Epithelial cell of prostate (primary cell): ENCODE measurements at places on chromosomes 12 and 14.
A peak's percentile ranks its signal among the peaks of the same experiment; 100 is the strongest.

GRCh38 chr12:14452865-14453264 lies 87.4 kb downstream of the ATF7IP start:
- DNase-seq = no peak

- no peak for DNase-seq
Observed at GRCh38 chr14:98622208-98623051, 649.6 kb downstream of the BCL11B start.

DNA sequence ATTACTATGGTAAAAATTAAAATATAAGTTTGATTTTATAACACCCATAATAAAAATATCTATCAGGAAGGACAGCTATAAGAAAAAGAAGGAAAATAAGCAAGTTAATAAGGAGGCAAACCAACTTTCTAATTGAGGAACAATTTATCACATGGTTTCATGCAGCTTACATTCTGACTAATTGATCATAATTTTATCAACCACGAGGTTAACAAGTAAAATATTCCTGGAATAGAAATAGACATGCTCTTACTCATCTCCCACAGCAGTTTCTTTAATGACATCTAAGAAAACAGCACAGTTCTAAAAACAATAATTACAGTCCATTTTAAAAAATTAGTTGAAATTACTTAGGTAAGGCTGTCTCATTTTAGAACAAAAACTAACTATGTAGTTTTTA lies 130.8 kb upstream of the KRR1 start:
- DNase-seq = no peak

DNA sequence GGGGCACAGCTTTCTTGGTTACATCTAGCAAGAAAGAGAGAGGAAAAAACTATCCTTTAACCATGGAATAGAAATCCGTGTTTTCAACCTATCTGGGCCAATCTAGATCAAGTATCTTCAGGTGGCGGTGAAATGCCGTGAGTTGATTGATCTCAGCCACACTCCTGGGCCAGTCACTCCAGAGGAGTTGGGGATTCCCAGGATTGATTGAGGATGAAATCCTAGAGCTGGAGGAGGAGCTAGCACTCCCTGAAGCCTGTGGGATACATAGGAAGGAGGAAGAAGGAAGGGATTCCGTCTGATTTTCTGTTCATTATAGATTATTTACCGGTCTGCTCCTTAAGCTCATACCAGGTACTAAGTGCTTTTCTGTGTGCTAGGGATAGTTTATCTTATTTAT lies 106.3 kb upstream of the ARID2 start:
- DNase-seq = no peak

- no peak for DNase-seq
Observed at GRCh38 chr12:93133361-93133760, 204.3 kb upstream of the EEA1 start.

- no peak for DNase-seq
Observed at GRCh38 chr14:31154956-31155355, 52.6 kb downstream of the HECTD1 start.

DNA sequence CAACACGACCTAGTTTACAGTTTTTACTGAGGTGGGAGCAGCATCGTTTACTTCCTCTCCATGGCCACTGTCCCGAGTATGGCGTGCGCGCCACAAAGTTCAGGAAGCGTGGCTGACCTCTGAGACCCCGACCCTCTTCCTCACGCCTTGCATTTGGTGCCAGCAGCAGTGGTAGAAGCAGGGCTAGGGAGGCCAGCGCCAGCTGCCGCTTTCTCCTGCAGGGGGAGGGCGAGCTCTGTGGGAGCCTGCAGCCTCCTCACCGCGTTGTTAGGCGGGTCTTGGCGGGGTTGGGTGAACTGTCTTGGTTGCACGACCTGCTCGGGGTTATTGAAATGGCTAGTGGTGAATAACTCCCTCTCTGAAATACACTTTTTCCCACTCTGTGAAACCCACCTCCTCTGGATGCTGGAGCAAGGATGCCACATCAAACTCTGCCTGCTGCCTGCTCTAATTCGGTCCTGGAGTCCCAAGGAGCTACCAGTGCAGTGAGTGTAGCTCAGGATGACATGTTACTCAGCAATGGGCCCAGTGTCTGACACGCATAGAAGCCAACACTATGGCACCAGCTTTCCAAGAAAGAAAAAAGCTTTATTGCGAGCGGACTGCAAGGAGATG lies 22.3 kb upstream of the TDRD9 start:
- no peak for DNase-seq

- no peak for DNase-seq
Observed at GRCh38 chr14:103192246-103192840, 69.1 kb downstream of the TNFAIP2 start.

DNA sequence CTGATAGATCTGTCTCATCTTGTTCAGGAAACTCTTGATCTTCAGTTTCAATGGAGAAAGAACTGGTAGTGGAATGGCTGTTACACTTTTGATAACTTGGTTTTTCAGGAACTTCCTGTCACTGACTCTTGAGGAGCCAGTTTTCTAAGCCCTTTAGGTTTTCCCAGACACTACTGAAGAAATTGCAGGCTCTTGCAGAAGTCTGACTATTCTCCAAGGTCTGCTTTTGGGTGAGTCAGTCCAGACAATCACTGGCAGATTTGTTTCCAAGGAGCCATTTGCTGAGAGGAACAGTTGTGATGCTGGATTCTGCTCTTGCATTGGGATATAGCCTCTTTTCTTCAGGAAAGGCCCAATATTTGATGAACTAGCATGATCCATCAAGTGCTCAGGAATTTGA lies 468.0 kb downstream of the FUT8 start:
- DNase-seq = no peak

DNA sequence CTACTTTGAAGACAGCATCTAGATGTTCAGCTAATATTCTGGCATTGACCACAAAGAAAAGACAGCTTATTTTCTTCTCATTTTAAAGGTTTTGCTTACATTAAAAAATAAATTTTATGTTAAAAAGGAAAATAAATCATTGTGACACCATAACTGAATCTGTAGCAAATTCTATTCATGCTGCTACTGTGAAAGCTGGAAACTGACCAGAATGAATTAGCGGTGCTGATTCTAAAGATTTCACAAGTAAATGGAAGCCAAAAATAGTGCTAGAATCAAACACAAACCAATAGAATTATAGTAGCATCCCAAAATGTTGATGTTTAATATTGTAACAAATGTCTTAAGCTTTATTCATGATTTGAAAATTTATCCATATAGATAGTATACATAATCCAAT lies 850.0 kb upstream of the FBXO33 start:
- no peak for DNase-seq

DNA sequence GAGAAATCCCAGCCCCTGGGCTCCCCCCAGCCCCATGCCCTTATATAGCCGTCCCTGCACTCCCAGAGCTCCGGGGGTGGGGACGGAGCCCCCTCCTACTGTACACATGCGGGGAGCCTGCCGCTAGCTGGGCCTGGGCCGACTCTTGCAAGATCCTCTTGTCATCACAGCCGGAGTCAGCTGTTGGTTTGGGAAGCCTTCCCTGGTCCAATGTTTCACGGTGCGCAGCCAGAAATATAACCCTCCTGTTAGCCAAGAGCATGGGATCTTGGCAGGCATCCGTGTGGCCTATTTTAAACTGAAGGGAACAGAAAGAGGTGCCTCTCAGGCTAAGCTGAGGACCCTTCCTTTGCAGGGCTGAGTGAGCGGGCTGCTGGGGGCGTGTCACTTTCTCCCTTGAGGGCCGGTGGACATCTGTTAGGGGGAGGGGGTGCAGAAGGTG lies 175.3 kb downstream of the TSPAN9 start:
- no peak for DNase-seq

DNA sequence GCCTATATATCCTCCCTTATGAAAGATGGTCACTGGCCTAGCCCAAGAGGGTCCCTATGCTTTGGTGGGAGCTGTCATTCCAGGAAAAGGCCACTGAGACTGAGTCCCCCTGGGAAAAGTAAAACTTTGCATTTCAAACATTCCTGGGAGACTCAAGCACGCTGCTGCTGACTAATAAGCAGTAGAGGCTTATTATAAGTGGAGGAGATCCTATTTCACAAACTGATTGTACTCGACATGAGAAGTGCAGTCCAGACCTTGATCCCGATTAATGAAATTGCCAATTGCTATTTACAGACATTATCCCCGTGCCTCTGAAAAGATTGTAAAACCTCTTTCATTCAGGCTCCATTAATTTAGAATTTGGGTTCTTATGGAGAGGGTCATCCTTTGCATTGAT lies 96.6 kb downstream of the EMP1 start:
- no peak for DNase-seq

DNA sequence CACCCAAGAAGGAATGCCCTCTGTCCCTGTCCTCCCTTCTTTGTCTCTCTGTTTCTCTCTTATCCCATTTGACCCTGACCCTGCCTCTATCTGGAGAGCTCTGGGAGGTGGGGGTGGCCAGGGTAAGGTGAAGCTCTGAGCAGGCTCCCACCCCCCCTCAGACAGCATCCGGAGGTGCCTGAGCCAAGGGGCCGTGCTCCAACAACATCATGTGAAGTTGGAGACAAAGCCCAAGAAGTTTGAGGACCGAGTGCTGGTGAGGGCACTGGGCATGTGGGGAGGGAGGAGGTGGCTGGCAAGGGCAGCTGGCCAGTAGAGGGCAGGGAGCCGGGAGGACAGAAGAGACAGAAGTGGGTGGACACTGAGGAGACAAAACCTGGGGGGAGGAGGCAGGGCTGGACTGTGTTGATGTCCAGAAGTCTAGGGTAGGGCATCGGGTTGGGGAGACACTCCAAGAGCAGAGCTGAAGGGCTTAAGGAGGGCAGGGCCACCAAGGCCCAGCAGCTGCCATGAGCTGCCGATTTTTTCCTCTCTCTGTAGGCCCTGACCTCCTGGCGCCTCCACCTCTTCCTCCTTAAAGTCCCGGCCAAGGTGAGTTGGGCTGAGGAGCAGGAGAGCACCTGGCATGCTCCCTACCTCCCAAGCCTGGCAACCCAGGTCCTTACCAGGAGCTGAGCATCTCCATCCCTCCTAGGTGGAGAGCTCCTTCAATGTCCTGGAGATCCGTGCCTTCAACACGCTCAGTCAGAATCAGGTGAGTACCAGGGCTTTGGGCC lies 1.9 kb downstream of the CARMIL3 start:
- no peak for DNase-seq

- DNase-seq = peak; percentile 99
Observed at GRCh38 chr12:50786498-50787231, 22.8 kb downstream of the ATF1 start.

DNA sequence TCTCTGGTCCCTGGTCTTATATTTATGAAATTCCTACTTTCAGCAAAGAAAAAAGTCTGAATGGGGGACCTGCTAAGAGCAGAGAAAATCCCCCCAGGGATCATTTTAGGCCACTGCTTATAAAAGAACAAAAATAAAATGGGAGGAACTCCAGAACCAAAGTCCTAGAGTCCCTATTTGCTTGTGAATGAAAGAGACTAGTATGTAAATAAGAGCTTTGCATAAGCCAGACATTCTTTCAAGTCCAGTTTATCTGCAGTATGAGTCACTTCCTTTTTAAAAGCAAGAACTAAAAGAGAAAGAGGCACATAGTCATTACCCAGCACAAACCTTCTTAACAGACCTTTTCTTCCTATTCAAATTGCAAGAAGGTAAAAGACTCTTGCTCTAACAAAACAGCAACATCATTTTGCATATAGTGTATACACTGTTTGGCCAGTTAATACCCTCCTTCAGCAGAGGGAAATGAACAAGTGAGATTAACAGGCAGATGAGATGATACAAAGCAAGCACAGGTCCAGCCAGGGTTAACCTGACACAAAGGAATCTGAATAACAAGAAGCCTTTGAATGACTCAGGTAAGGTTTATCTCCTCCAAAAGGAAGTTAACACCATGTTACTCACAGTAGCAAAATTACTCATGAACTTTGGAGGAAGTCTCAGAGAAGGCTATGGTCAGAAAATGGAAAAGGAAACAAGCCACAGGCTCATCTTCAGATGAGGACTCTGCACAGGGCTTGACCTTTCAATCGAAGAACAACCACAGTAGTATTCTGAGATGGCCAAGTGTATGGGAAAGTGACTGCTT lies 87.3 kb downstream of the PHLDA1 start:
- DNase-seq = peak; percentile 81

DNA sequence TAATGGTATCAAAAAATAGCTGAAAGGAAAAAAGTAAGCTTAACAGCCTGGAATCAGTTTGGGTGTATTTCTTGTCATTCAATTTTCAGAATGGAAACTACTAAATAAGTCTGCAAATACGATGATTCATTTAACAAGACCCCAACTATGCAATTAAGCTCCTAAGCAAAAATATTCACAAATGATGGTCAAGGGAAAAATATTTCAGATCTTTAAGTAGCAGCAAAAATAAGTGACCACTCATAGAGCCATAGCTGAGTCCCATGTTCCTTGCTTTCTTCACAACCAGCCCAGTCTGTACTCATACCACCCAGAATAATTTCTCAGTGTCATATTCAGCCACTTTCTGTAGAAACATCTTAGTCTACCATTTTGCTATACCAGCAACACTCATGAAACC lies 185.4 kb downstream of the PPM1H start:
- DNase-seq = no peak

- no peak for DNase-seq
Observed at GRCh38 chr14:90381011-90381786, 15.6 kb upstream of the CALM1 start.

GRCh38 chr12:33639975-33640374 lies 200.4 kb upstream of the SYT10 start:
- DNase-seq = no peak

GRCh38 chr12:127642208-127642607 lies 624.8 kb upstream of the TMEM132C start:
- no peak for DNase-seq

DNA sequence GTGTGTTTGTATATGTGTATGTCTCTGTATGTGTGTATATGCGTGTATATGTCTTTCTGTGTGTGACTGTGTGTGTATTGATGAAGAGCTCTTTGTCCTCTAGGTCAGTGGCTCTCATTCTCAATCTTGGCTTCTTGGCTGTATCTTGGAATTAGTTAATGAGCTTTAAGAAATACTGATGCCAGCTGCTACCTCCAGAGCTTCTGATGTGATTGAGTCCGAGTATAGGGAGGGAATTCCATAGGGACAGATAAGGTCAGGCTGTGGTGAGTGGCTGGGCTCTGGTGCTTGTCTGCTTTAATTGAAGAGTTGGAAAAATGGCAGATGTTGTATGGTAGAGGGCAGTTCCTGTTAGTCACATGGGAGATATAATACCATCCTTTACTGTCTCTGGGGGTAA lies 140.1 kb downstream of the C12orf75 start:
- DNase-seq = no peak

GRCh38 chr12:26818636-26819035 lies 14.4 kb downstream of the ITPR2 start:
- DNase-seq = no peak

- DNase-seq = no peak
Observed at GRCh38 chr12:83147341-83147740, 460.6 kb downstream of the TMTC2 start.

DNA sequence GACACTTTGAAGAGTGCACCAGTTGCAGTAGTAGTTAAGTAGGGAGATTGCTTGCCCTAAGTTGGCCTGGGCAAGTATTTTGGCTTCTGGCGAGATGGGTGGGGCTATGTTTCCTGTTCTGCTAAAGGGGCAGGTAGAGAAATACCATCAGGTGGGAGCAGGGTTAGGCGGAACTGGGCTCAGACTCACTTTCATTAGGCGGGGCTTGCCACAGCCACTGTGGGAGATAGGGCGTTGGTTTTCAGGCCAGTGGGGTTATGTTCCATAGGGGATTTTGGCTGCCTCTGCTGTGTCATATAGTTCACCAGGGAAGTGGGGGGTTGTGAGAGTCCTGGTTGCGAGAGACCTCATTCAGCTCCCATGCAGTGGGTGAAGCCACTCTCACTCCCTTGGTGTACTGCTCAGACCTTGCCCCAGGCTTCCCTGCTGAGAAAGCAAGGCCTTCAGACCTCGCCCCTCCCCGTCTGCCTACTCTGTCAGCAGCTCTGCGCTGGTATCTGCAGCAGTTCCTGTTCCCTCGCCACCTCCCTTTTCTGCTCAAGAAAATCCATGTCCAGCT lies 43.3 kb downstream of the AEBP2 start:
- DNase-seq = no peak

GRCh38 chr14:74875941-74876913 lies at the start of gene PROX2:
Gene PROX2 (minus strand): TSS chr14:74876145. CDS start chr14:74863834, 12,311 bp downstream.
- no peak for DNase-seq
